ENCODE measurements at places on chromosomes 2 and 18.

DNA sequence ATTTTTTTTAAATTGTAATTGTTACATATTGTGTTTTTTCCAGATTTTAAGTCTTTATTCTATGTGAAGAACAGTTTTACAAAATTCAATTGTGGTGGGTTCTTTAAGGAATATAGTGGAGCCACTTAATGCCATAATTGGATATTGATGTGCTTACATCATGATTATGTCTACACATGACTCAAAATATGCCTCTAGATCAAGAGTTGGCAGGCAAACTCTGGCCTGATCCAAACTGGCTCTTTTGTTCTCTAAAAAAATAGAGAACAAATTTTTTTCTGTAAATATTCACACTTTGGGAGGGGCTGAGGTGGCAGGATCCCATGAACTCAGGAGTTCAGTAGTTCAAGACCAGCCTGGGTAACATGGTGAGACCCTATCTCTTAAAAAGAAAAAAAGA lies 8.3 kb downstream of the EHBP1 start:
- DNase-seq: no peak

GRCh38 chr2:29663268-29663667 lies 258.1 kb downstream of the ALK start:
- no peak for DNase-seq

DNA sequence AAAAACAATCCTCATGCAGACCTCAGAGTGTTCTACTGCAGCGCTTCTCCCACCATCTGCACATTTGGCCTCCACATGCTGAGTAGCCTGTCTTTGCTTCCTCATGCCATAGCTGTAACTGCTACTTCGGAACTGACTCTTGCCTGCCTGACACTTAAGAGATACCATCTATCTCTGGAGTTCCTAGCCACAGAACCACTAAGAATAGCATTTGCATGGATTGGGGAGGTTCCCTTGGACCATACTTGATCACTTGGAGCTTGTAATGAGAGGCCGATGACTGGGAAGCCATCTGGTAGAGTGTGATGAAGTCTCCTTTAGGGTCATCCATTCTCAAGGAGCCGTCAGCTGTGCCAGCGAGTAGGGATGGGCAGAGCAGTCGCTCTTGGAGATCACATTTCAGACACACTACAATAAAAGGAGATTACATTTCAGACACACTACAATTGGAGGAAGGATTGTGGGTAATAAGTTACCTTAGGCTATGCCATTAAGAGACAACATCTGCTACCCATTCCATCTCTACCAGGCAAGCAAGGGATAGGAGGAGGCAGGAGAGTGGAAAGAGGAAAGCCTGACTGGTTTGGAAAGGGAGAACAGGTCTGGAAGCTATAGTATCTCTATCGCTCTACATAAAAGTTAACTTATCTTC lies 21.8 kb downstream of the DOK1 start:
- DNase-seq: no peak

DNA sequence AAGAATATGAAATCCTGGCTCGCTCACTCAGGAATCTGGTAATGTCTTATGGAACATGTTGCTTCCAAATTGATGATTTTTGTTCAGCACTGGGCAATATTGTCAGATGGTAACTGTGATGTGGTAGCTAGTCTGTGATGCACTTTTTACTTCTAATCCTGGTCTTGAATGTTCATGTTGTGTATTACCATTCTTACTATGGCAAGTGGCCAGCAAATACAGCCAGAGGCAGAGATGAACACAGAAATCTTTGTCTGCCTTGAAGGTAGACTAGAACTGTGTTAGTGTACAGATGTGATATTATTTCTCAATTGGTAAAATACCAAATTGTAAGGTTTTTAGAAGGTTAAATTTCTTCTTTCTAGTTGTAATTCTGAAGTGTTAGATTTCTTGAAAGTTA lies 83.3 kb downstream of the UBE2E3 start:
- DNase-seq: no peak

GRCh38 chr2:221569425-221569845 lies 2.7 kb downstream of the EPHA4 start:
- no peak for DNase-seq

GRCh38 chr2:231900972-231901371 lies 25.2 kb downstream of the NPPC start:
- DNase-seq: no peak

GRCh38 chr2:121074293-121074932 lies 210.6 kb downstream of the TFCP2L1 start:
- no peak for DNase-seq

- DNase-seq: no peak
These were observed 34.7 kb upstream of the CD226 start for GRCh38 chr18:69982417-69982816.
